GOT3 (cell line): ENCODE measurements at places on chromosomes 5 and 9.

DNA sequence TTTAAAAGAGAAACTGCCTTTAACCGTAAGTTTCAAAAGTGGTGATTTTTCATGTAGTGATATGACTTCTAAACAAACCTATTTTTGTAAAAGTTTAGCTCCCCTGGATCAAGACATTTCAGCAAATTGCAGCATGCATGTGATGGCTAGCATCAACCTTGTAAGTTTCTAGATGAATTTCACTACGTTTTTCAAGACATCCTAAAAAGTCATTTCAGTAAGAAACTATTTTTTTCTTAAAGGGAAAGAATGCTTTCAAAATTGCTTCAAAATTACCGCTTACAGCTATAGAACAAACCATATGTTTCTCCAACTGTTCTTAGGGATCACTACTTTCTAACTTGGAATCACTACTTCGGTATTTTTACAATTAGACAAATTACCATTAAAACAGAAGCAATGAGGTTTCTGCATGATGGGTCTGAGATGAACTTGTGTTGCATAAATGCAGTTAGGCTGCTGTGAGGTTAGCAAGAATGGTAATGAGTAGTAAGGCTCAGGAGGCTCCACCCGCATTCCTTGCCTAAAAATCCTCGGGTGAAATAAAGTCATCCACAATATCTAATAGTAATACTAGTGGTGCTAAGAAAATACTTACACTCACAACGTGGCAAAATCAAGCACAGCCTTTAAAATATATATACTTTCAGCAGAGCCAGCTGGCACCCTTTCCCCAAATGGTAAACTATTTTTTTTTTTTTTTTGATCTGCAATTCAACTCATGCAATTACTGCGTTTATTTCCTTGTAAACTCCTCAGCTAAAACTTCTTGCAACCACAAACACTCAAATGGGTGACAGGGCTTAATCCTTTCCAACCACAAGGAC lies 53.8 kb downstream of the CDC14B start:
- no peak for DNase-seq

DNA sequence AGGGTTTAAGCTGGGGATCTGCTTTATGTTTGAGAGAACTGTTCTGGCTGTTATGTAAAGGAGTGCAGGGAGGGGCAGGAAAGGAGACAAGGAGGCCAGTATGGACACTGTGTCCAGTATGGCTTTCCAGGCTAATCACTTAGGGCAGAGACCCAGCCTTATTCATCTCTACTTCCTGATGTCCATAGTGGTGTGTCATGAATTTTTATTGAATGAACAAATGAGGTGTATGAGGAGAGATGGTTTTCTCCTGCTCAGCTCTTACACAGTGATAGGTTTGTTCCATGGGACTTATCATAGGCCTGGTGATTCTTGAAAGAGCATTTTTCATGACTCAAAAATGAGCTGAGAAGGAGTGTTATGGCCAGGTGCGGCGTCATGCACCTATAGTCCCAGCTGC lies 20.5 kb upstream of the FGFR4 start:
- no peak for DNase-seq

GRCh38 chr9:35616681-35617459 lies 1.3 kb downstream of the CD72 start:
- peak; percentile 7 for DNase-seq

DNA sequence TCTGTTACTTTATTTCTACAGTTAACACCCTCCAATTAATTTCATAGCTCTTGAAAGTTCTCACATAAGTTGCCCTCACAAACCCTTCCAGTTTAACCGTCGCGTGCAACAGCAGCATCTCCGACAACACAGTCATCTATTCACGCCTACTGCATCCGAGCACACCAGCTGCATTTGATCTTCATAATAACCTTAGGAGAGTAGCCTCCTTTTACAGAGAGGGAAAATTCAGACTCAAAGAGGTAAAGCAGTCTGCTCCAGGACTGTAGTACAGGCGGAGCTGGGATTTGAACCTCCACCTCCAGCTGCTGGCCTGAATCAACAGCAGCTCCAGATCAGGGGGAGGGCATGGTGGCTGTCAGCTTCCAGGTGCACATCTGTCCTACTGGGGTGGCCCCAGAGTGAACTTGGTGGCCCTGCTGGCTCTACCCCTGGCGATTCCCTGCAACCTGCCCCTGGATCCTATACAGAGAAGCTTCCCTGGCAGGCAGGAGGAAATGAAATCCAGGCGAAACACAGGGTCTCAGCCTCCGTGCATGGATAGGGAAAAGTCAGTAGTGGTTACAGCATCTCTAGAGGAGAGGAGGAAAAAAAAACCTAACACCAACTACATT lies 71.6 kb upstream of the UNC5A start:
- DNase-seq, result no peak

DNA sequence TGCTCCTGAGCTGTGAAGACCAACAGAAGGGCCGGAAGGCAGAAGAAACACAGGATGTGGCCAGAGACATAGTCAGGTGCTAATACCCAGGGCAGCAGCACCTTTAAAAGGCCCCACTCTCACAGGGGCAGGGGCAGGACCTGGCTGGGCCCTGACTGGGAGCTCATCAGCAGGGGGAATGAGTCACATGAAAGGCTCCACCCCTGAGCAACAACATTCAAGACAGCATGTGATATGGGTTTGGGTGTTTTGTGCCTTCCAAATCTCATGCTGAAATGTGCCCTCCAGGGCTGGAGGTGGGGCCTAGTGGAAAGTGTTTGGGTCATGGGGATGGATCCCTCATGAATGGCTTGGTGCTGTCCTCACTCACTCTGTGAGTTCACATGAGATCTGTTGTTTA lies 181.7 kb downstream of the ERCC6L2 start:
- DNase-seq, result no peak

- DNase-seq, result no peak
Observed at GRCh38 chr5:147780924-147781573, 1.5 kb downstream of the JAKMIP2 start.

DNA sequence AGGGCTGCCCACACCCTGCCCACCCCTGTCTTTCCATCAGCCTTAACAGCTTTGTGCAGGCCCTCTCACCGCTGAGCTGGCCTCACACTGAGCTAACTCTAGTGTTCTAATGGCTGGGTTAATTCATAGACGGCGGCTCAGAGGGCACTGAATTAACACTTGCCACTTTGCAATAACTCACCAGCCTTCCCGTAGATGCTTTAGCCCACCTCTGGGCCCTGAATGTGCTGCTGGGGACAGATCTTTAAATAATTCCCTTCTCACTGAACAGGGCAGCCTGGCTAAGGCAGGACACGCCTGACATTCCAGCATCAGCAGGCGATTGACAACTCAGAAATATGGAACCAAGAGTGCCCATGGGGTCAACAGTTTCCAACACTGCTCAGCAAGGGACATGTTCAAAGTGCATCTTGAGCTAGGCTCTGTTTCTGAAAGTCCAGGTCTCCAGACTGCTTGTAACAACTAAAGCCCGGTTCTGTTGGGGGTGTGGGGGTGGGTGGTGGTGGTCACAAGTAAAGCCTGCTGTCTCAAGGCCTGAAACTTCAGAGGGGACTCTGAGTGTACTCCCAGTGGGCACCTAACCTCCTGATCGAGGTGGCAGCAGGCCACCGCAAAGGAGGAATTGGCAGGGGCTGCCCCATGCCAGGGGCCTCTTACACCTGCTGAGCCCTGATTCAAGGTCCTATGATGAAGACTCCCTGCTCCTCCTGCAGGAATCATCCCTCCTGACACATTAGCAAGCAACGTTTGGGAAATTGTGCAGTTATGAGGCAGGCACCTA lies 248.3 kb downstream of the FSTL4 start:
- DNase-seq, result no peak

DNA sequence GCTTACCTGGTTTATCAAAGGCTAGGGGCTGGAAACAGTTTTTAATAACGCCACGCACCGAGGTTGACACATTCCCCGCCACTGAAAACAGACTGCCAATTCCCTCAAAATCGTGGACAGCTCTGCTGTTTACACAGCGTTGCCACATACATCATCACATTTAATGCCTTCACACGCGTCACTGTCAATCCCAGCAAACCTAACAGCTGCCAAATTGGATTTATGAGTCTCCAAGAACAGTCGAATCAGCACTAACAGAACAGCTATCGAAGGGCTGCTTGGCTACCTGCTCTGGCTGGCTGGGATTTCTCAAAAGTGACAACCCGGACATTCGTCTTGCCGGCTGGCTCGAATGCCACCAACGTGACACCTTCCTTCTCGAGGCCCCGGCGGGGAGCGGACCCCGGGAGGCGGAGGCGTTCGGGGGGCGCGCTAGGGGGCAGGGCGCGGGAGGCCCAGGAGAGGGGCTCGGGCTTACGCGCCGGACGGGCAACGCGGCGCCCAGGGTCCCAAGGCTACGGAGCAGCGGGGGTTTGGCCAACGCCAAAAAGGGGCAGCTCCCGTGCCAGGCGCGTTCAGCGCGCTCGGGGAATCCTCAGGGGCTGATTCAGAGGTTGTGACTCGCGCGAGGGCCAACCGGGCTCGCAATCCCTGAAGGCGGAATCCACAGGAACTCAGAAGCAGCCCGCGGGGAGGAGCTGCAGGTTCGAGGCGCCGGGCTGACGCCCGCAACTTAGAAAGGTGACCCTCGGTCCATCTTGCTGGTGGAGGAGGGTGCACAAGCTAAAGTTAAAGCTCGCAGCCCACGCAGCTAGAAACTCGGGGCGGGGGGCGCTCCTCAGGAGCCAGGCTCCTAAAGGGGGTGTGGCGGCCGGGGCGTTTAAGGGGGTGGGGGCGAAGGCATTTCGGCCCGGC lies 1.2 kb downstream of the CDC14B start:
- DNase-seq, result no peak

GRCh38 chr5:172133359-172134029 lies 54.5 kb downstream of the STK10 start:
- DNase-seq, result peak; percentile 68

GRCh38 chr5:137507150-137507549 lies 8.0 kb upstream of the SPOCK1 start:
- DNase-seq, result no peak

DNA sequence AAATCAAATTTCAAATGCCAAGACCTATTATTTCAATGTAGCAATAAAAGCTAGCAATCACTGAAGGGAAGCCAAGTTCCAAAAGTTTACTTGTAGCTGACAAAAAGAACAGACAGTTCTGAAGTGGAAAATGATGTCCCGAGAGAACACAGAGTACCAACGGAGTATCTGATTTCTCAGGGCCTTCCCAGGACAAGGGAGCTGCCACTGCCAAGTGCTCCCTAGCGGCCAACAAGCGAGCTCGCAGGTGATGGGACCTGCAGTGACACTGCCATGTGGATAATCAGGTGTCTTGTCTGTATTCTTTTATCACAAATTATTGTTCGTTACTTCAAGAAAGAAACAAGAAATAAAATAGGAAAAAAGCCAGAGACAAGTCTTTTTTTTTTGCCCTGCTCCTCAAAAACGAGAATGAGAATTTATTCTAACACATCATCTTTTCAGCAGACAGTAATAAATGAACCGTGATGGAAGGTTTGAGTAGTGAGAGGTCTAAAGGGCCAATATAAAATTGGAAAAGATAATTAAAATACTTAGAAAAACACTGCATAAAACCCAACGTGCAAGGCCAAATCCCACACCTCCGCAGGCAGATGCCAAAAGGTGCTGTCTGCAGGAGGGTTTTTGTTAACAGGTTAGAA lies 159.4 kb downstream of the MYO10 start:
- DNase-seq, result no peak

GRCh38 chr5:56457887-56458812 lies 225.0 kb upstream of the ANKRD55 start:
- no peak for DNase-seq

GRCh38 chr9:33346564-33346963 lies 55.8 kb downstream of the AQP7 start:
- DNase-seq, result no peak

DNA sequence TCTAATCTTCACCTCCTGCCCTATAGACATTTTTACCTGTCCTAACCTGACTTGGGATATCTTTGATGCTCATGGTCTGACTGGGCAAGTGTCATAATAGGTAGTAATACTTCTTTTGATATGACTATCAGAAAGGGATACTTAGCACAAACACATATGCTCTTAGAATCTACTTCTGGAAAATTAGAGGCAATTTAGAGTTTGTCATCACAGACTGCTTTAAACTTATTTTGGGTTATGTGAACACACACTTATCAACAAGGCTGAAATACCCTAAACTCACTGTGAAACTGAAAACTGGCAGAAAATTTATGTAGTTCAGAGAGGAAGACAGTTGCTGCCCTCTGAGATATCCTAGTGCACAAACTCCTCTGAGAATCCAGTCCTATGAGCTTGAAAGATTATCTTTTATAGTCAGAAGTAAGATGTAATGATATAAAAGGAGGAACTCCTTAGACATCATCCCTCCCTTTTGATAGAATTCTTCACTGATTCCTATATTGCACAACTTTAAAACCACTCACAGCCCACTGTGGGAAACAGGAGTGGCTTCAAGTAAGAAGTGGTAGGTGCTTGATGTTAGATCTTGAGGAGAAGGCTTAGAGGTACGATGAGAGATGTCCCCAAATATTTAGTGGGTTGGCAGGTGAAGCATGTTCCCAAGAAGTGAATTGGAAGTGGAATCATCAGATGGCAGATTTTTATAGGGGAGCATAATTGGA lies 273.3 kb downstream of the MAN2A1 start:
- no peak for DNase-seq

GRCh38 chr5:36787365-36788093 lies 89.0 kb upstream of the NIPBL start:
- no peak for DNase-seq

DNA sequence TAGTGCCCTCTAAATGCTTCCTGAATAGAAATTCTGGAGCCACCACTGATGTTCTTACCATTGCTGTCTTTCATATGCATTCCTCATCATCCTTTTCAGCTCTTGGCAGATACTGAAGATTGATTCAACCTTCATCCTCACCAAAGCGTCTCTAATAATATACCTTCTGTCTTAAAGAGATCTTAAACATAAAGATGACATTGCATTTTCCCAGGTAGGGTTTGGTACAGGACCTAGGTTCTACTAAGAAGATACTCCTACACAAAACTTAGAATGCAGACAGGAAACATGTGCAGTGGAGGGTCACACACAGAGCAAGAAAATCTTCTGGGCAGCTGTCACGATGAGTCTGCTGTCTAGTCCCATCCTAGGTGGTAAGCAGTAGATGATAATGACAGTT lies 41.0 kb upstream of the RPS23 start:
- no peak for DNase-seq

DNA sequence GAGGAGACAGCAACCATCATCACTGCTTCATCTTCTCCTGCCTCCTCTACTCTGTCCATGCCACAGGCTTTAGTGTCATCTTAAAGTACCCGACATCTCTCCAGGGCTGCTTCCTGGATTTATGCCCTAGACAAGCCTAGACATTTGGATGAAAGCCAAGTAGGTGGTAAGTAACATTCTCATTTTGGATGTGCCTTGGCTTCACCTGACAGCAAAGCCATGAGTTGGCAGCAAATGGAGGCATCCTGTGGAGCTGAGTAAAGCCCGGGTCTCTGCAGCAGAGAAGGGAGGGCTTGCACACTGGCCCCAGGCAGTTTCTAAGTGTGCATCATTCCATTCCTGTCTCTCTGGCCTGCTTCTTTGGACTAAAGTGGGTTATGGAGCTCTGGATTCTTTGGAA lies 299.1 kb downstream of the DMAC1 start:
- no peak for DNase-seq

- DNase-seq, result no peak
Observed at GRCh38 chr9:124618476-124618875, 111.3 kb upstream of the NR5A1 start.

- DNase-seq, result peak; percentile 68
Observed at GRCh38 chr5:150155258-150156026, at the start of gene PDGFRB. PDGFRB (minus strand) TSS chr5:150155845; CDS start chr5:150137047, 18,798 bp downstream.

GRCh38 chr9:101578378-101578777 lies 16.4 kb downstream of the PPP3R2 start:
- no peak for DNase-seq

GRCh38 chr9:112755675-112756074 lies 5.1 kb downstream of the SNX30 start:
- no peak for DNase-seq
